Right forelimb (tissue), 1 donor: ENCODE measurements at places on chromosomes 13 and 19.
A peak's percentile ranks its signal among the peaks of the same experiment; 100 is the strongest.

DNA sequence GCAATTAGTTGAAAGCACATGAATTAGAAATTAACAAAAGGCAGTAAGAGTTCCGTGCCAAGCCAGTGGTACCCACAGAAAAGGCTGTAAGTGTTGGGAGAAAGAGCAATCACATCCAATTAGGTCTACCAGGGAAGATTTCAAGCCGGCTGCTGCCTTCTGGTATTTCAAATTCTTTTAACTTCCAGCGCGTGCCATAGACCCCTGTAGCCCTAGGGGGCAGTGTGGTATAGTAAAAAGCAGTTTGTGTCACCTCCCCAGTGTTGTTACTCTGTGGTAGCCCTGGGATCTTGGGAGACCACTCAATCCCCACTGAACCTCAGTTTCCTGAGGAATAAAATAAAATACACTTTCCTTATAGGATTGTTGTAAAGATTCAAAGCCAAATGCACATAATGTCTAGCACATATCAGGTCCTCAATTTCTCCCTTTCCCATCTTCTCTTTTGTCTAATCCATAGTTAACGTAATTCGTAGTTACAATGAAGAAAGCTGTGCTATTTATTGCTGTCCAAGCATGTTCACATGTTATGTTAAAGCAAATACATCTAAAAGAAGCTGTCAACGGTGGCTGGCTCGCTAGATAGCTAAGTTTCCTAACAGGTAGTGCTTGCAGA lies 230.2 kb downstream of the TDRD3 start:
- DNase-seq: no peak

DNA sequence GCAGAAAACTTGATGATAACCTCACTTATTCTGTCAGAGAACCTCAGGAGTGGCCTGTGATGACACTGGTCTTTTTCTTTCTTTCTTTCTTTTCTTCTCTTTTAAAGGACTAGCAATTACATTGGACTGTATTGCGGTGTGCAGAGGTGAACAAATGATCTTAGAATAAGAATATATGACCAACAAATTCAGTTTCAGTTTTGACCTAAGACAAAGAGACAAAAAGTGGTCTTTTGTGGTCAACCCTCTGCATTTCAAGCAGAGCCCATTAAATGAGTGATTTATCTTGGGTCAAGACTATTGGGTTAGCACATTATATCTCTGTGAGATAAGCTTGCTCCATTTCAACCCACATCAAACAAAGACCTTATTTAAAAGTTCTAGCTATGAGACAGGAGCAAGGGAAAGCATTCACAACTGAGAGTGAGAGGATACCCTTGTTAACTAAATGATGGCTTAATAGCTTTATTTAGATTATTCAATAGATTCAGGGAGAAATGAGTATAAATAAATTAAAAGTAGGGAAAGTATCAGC lies 644.4 kb downstream of the PCDH9 start:
- no peak for DNase-seq

- DNase-seq: peak; percentile 67
Measured at GRCh38 chr13:69461397-69461796, 646.2 kb upstream of the ATXN8OS start.

DNA sequence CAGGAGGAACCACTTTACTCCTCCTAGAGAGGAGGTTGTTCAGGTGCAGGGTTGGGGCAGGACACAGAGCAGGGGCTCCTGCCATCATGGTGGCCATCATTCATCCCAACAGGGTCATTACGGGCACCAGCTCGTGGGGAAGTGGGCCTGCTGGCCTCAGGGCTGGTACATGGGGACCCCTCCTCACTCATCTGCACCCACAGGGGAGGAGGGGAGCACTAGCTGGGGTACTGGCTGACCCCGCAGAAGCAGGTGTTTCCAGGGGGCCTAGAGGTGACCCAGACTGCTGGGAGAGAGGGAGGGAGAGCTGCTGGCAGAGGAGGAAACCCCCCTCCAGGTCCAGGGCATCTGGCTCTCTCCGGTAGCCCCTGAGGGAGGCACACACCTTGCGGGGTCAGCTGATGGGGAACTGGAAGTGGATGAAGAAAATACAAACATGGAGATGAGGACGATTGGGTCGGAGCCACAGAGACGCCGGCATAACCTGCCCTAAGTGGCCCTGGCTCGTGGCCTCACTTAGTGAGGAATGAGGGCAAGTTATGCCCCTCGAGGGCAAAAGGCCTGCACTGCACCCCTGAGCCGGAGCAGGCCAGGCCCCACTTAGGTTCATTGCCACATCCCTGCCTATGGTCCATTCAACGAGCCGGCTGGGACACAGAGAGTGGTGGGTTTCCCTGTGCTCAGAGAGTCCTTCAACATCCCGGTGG lies 76.2 kb downstream of the SOX1 start:
- DNase-seq: no peak

DNA sequence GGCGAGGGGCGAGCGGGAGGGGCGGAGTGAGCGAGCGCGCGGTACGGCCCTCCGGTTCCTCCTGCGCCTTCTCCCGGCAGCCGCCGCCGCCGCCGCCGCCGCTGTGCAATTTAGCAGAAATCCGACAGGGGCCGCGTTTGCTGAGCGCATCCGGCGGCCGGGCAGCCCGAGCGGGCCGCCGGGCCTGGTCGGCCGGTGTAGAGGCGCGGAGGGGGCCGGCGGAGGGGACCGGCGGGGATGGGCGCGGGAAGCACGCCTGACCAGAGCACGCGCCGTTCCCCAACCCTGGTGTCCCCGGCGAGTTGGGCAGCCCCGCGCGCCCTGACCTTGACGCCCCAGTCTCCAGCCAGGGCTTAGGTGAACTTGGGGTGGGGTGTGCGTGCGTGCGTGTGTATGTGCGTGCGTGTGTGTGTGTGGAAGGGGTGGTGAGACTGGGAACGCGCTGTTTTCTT lies 144.5 kb upstream of the ZNF536 start:
- peak; percentile 83 for DNase-seq

DNA sequence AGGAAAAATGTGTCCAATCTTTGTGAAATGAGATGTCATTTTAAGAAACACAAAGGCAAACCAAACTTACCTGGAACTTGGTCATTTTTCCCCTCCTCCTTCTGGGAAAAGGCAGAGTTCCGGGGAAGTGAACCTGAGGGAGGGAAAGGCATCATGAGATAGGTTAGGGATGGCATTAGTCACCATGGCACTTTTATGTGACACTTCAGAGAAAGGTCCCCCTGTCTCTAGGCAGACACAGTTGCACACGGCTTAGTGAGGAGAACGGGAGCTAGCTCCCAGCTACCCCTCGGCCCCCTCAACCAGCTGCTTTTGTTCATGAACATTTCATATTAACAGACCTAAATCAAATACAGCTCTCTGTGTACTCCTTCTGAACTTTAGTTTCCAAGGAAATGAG lies 1.5 kb downstream of the ZNF235 start:
- no peak for DNase-seq

DNA sequence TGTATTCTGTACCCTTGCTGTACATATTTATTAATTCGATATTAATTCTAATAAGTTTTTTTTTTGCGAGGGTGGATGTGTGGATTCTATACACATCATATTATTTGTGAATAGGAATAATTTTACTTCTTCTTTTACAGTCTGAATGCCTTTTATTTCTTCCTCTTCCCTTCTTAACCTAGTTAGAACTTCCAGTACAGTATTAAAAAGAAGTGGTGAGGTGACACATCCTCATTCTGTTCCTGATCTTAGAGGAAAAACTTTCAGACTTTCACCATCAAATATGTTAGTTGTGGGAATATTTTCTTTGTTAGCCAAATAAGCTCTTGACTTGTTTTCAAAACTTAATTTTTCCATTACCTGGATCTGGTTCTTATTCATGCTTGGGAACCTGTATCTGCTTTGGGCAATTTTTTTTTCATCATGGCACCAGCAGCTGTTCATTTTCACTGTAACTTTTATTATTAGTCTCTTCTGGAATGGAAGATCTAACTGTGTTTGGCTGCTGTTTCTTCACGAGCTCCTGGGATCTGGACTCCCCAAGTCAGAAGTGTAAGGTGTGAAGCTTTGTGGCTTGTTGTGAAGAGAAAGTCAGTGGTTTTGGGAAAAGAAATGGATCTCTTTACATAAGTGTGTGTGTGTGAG lies 33.1 kb downstream of the RGCC start:
- DNase-seq: no peak

- DNase-seq: no peak
Measured at GRCh38 chr13:55199134-55199533, 1941.6 kb upstream of the PRR20A start.

DNA sequence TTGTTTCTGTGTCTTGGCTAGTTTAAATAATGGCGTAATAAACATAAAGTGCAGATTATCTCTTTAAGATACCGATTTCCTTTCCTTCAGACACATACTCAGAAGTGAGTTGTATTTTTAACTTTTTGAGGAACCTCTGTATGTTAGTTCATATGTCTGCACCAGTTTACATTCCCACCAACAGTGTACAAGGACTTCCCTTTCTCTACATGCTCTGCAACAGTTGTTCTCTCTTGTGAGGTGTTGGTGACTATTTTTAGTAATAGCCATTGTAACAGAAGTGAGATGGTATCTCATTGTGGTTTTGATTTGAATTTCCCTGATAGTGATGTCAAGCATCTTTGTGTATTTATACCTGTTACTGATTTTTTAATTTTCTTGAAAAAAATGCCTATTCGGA lies 418.6 kb downstream of the UQCRFS1 start:
- no peak for DNase-seq

DNA sequence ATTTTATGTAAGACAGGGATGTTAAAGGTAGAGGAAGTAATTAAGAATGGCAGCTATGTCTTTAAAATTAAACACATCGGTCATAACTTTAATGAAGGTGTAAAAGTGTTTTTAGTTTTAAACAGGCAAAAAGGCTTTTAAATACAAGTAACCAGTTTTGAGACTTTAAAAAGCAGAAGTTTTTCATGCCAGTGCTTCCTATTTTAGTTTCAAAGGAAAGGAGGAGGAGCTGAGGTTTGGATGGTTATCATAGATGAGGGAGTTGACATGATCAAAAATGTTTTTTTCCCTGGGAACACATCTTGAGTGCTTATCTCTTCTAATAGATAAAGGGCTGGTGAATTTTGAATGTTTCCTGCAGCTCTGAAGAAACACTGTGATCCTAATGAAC lies 42.9 kb downstream of the LRCH1 start:
- no peak for DNase-seq

- no peak for DNase-seq
Measured at GRCh38 chr19:54316746-54317107, 3.8 kb upstream of the LILRA5 start.

- DNase-seq: no peak
Measured at GRCh38 chr13:99758460-99759162, 213.0 kb downstream of the ZIC5 start.

GRCh38 chr13:23889615-23890607 lies 711 bp upstream of the MIPEP start:
- DNase-seq: no peak

DNA sequence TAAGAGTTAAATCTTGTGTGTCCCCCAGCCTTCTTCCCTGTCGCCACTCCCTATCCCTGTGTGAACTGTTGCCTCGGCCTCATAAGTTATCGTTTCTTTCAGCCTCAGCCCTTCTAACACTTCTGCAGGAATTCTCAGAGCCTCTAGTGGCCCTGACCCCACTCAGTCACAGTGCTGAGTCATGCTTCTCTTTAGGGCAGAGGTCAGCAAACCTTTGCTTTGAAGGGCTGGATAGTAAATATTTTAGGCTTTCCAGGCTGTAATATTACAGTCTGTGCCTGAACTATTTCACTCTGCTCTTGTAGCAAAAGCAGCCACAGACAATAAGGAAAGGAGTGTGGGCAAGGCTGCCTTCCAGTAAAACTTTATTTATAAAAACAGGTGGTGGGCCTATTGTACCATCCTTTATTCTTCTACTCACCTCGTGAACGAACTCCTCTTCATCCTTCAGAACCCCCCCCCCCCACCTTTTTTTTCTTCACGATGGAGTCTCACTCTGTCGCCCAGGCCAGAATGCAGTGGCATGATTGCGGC lies 22.1 kb downstream of the MYO9B start:
- no peak for DNase-seq

- no peak for DNase-seq
Measured at GRCh38 chr19:40803857-40804782, 5.1 kb downstream of the EGLN2 start.

- no peak for DNase-seq
Measured at GRCh38 chr19:6543866-6544347, 13.1 kb downstream of the TNFSF9 start.

GRCh38 chr13:113934576-113934975 lies 39.3 kb downstream of the C13orf46 start:
- DNase-seq: peak; percentile 42

GRCh38 chr13:43473437-43473836 lies 313.3 kb downstream of the ENOX1 start:
- no peak for DNase-seq

DNA sequence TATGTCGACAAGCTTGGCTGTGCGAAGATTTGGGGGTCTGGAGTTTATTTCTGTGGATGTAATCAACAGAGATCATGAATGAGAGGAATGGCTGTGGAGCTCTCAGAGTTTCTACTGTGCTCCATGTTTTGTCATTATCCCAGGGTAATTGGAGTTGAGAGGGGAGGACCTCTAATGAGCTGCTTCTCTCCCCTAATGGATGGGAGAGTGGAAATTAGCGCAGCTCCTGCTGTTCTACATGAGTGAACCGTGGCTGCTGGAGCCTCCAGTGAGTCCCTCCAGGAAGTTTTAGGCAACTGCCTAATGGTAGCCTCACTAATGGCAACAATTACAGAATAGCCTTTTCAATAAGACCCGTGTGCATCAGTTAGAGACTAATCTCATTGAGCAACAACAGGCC lies 31.3 kb upstream of the FGF9 start:
- no peak for DNase-seq

DNA sequence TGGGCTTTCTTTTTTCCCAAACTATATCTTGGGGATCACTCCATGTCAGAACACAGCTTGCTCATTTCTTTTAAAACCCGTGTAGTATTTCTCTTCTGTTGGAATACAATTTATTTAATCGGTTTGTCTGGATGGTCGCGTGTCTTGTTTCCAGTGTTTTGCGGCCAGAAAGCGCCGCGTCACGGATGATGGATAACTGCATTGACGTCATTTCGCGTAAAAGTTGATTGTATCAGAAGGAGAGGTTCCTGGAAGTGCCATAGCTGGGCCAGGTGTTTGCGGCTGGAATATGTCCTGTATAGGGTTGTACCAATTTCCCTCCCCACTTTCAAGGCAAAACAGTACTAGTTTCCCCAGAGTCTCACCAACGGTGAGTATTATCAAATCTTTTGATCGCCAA lies 9.7 kb downstream of the ACTL9 start:
- DNase-seq: no peak

DNA sequence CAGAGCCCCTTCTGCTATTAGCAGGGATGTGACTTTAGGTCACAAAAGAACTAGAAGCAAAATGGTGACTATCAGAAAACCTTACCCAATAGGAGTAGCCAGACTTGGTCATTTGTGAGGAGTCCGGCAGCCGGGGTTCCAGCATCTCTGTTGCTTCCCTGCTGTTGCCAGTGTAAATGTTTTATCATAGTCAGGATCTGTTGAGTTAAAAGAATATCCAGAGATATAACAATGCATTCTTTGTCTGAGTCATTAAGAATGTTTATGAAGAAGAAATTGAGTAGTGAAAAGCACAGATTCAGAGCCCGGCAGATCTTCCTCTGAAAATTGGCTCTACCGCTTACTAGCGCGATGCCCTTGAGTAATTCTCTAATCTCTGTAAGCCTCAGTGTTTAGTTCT lies 84.2 kb downstream of the COL4A2 start:
- DNase-seq: no peak
